Activated CD4-positive, alpha-beta T cell treated with anti-CD3 and anti-CD28 coated beads, Interleukin-2, amount 10 ng/mL, durations not matched to agents 24 days and 14 days (primary cell): ENCODE measurements at places on chromosomes 6 and 20. TPM values are rescaled to one million over a fixed set of nuclear protein-coding genes. Genes with fewer than 3 reads are reported as not detected.

Gene HCRTR2
- not detected in 2 replicates for total RNA-seq

- no peak for DNase-seq
Observed at GRCh38 chr6:107917451-107918375, 40.3 kb downstream of the SEC63 start.

- DNase-seq = no peak
Observed at GRCh38 chr20:10590950-10591671, 82.7 kb downstream of the JAG1 start.

GRCh38 chr20:46563170-46563859, 12.9 kb upstream of the OCSTAMP start:
- no peak for DNase-seq

Gene SIRPG
- 33.8 and 34.3 TPM in 2 replicates for total RNA-seq

Gene MLIP
- total RNA-seq = not detected in 2 replicates

DNA sequence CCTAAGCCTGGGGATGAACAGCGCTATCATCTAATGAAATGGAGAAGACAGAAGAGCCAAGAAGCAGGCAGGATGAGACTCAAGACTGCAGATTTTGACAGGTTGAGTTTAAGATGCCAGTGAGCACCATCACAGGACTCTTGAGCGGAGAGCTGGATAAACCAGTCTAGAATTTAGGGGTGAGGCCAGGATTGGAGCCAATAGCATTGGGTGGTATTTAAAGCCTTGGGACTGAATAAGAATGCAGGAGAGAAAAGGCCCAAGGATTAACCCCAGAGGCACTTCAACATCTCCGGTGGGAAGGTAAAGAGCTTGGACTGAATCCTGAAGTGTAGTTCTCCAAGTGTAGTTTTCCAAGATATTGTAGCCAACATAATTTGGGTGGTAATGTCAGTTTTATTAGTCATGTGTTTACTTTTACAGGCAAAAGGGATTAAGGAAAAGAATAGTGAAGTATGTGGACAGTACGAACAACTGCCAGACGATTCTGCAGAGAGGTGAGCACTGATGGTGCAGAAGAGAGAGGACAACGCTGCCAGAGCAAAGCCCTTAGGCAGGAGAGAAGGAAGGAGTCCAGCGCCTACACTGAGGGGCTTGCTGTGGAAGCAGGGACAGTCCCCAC, 85.2 kb downstream of the DTNBP1 start:
- peak; percentile 37 for DNase-seq
